ENCODE measurements at places on chromosomes 6 and 20. TPM values are rescaled to one million over a fixed set of nuclear protein-coding genes. Genes with fewer than 3 reads are reported as not detected.

The PTGIS gene
- total RNA-seq: 0.09 TPM

The PACRG gene
- not detected for total RNA-seq

The BMP2 gene
- total RNA-seq: 0.47 TPM

The HEY2 gene
- total RNA-seq: not detected

The CD40 gene
- total RNA-seq: 4.8 TPM

Measured in A549 treated with CORT108297 at 1 μM for 4 hours (cell line).